T1000 (cell line): ENCODE measurements at places on chromosomes 7 and 10.
A peak's percentile ranks its signal among the peaks of the same experiment; 100 is the strongest.

DNA sequence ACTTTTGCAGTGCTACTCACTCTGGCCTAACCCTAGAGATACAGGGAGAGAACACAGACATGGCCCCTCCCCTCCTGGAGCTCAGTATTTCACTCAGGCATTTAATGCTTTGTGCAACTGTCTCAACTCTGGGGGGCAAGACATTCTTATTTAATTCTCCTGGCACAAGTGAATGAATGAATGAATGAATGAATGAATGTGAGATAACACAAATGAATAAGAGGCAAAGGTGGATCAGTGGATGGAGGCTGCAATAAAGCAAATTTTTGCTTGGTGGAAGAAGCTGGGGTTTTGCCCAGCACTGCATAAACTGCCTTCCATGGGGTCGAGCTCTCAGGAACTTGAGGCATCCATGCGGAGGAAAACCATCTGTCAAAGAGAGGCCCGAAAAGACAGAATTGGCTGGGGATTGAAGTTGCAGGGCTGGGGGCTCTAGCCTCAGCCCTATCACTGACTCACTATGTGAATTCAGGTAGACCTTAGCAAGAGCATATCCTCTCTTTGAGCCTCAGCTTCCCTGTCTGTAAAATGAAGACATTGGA is 441.4 kb upstream of the ZMIZ1 start:
- no peak for DNase-seq

DNA sequence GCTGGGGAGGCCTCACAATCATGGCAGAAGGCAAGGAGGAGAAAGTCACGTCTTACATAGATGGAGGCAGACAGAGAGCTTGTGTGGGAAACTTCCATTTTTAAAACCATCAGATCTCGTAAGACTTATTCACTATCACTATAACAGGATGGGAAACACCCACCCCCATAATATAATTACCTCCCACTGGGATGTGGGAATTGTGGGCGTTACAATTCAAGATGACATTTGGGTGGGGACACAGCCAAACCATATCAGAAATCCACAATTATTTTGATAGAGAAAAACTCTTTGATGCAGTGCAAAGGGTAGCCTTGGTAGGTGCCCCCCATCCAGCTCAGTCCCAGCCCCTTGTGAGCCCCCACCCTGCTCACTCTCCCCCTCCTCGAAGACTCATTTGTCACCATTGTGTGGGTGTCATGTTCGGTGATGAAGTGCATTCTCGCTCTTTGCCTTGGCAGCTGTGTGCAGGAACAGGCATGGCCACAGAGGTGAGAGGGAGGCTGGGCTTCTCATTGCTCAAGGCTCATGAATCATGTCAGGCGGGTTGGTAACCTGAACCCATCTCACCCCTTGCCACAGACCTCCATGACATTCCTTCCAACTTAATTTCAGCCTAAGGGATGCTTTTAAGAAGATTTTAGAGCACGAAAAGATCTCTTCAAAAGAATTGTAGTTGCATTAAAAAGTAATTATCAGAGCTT is 75.9 kb downstream of the BUB3 start:
- DNase-seq: no peak

DNA sequence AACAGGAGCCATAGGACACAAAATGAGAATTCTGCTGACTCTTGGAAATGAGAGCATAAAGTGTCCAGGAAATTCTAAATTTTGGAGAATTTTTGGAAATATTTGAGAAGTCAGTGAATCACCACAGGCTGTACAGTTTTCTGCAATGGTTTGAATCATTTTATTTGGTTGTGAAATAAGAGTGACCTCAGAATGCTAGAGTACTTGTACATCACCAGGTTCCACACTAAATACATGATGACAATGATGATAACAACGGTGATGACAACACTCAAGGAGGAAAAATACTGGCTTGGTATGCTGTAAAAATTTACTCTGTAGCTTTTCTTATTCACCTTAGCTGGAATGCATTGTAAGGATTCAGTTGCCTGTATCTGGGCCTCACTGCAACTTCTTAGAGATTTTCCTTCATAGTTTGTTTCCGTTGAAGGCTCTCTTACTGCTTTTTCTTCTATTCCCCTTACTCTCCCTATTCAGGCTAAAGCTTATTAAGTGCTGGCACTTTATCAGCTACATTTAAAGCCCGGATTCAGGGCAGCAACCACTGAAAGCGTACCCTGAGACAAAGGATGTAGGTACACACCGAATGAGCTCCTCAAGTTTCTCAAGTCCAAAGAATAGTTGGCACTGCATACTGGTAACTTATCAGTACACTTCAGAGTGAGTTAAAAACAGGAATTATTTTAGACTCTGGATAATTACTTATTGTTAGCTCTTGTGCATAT is 30.2 kb upstream of the NME8 start:
- DNase-seq: no peak

- DNase-seq: no peak
These were observed 15.3 kb upstream of the CYP2C19 start for GRCh38 chr10:94747137-94747536.

GRCh38 chr10:91002656-91003055 is 81.8 kb upstream of the ANKRD1 start:
- no peak for DNase-seq

- no peak for DNase-seq
These were observed 221.3 kb upstream of the DGKB start for GRCh38 chr7:15123901-15124300.

- DNase-seq: no peak
These were observed 662.6 kb upstream of the IGFBP3 start for GRCh38 chr7:46583656-46584055.

GRCh38 chr10:122847782-122848604 is 2.3 kb upstream of the CUZD1 start:
- DNase-seq: no peak

- DNase-seq: peak; percentile 26
These were observed 122.8 kb downstream of the UBE2H start for GRCh38 chr7:129829737-129830631.

GRCh38 chr7:128932862-128933179 is 4.9 kb upstream of the IRF5 start:
- DNase-seq: no peak

- no peak for DNase-seq
These were observed 64.2 kb downstream of the ARMC3 start for GRCh38 chr10:22992075-22992474.

GRCh38 chr10:130079614-130080460 is 30.8 kb downstream of the C10orf143 start:
- no peak for DNase-seq

- DNase-seq: no peak
These were observed 2.1 kb downstream of the SNX10 start for GRCh38 chr7:26293569-26294308.

DNA sequence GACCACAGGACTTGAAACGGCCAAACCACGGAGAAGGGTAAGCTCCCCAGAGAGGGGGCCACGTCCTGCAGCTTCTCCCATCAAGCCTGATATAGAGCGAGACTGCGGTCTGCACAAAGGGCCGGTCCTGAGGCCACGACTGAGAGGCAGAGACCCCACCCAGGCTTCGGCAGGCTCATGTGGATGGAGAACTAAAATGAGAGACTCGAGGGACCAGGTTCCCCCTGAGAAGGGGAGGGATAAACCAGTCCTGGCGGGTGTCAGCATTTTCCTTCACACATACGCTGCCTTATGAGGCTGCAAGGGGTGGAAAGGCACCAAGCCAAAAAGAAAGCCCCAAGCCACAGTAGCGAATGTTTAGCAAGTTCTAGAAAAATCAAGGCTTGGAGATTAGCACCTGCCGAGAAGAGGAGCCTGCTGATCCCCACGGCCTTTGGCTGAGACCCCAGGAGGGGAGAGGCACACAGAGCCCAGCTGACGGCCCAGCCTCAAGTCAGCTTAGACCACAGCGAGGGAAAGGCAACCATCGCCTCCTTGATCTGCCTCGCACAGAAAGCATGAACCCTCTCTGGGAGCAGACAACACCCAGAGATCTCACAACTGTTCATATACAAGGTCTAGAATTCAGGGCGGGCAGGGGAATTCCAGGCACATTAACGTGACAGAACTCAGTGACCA is 92.6 kb upstream of the RNF32 start:
- no peak for DNase-seq

DNA sequence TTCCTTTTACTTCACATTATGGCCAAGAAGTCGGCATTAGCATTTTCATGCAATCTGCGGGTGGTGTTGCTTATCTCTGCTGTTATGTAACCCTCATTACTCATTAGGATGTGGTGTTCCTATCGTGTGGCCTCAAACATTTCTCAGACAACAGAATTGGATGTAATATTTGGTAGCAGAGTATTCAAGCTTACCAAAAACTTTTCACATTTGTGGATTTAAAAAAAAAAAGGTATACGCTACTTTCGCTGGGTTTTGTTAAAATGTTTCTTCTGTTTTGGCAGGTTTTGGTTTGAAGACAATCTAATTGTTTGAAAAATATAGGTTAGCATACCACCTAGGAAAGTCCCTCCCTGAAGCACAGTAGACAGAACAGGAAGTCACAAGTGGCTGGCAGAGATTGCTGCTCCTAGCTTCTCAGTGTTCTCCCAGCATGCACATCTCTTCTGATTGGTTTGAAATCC is 128.8 kb downstream of the GATA3 start:
- DNase-seq: no peak
